Ascending aorta (tissue), 2 donors: ENCODE measurements at places on chromosomes 3 and 15. TPM values are rescaled to one million over a fixed set of nuclear protein-coding genes. Genes with fewer than 3 reads are reported as not detected.
A peak's percentile ranks its signal among the peaks of the same experiment; 100 is the strongest.

Gene ROPN1
- not detected for total RNA-seq

Gene CFAP100
- total RNA-seq: not detected

Gene PRR20G
- total RNA-seq: not detected

Gene SAMD7
- not detected for total RNA-seq

Gene SLC24A5
- total RNA-seq: not detected

Gene ADAMTS17
- 2.8 TPM for total RNA-seq

GRCh38 chr15:59622289-59622688 lies 10.7 kb downstream of the GCNT3 start:
- no peaks in the 10 kb centered on the region for H3K4me1 ChIP-seq
- DNase-seq: no peak
- no peak overlapping the region for H3K4me3 ChIP-seq
- H3K27me3 ChIP-seq: no peaks in the 10 kb centered on the region

- no peaks in the 10 kb centered on the region for H3K36me3 ChIP-seq
- no peak for DNase-seq
- H3K27me3 ChIP-seq: no peaks in the 10 kb centered on the region
- no peaks in the 10 kb centered on the region for H3K4me1 ChIP-seq
- H3K4me3 ChIP-seq: no peak overlapping the region
Observed at GRCh38 chr3:185702262-185703225, 116.4 kb downstream of the SENP2 start.

- H3K27me3 ChIP-seq: no peaks in the 10 kb centered on the region
- H3K4me1 ChIP-seq: no peaks in the 10 kb centered on the region
- DNase-seq: no peak
- H3K36me3 ChIP-seq: no peaks in the 10 kb centered on the region
- H3K4me3 ChIP-seq: no peak overlapping the region
Observed at GRCh38 chr3:117928836-117929235, 1105.8 kb downstream of the IGSF11 start.

DNA sequence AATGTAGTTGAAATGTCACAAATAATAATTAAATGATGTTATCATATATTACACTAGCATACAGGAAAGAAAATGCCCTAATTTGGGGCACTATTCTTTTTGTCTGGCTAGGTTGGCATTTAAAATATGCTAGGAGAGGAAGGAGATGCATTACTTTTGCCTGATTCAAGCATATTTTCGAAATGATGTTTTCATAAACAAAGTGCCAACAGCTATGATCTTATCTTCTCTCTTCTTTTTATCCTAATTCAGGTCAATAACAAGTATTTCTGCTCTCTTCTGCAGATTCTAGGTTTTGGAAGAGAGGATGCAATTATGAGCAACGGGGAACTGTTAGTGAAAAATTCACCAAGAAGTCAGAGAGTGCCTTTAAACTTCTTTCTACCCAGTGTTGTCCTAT lies 55.8 kb upstream of the NR2F2 start:
- no peaks in the 10 kb centered on the region for H3K27me3 ChIP-seq
- H3K4me3 ChIP-seq: no peak overlapping the region
- H3K36me3 ChIP-seq: no peaks in the 10 kb centered on the region
- no peak for DNase-seq
- no peak overlapping the region for H3K27ac ChIP-seq
- H3K4me1 ChIP-seq: no peaks in the 10 kb centered on the region

GRCh38 chr3:33063651-33064051 lies 33.3 kb downstream of the GLB1 start:
- H3K36me3 ChIP-seq: peaks cover 67% of the 10 kb centered on the region
- no peaks in the 10 kb centered on the region for H3K27me3 ChIP-seq
- H3K27ac ChIP-seq: no peak overlapping the region
- DNase-seq: no peak

GRCh38 chr15:84653910-84654688 lies at the start of gene WDR73:
Gene WDR73, minus strand, starts transcription at chr15:84654283. Its CDS starts 9 bp downstream, at chr15:84654274.
- H3K27ac ChIP-seq: peak within 1 kb of the TSS; percentile 77
- DNase-seq: peak; percentile 90
- H3K36me3 ChIP-seq: peaks cover 15% of the 10 kb centered on the region
- H3K4me3 ChIP-seq: peak within 1 kb of the TSS; percentile 68
- peaks cover 9% of the 10 kb centered on the region for H3K4me1 ChIP-seq

GRCh38 chr15:27817258-27817657 lies 281.9 kb downstream of the OCA2 start:
- DNase-seq: no peak
- no peaks in the 10 kb centered on the region for H3K36me3 ChIP-seq
- no peak overlapping the region for H3K27ac ChIP-seq
- no peak overlapping the region for H3K4me3 ChIP-seq
- H3K27me3 ChIP-seq: no peaks in the 10 kb centered on the region
- H3K4me1 ChIP-seq: no peaks in the 10 kb centered on the region

DNA sequence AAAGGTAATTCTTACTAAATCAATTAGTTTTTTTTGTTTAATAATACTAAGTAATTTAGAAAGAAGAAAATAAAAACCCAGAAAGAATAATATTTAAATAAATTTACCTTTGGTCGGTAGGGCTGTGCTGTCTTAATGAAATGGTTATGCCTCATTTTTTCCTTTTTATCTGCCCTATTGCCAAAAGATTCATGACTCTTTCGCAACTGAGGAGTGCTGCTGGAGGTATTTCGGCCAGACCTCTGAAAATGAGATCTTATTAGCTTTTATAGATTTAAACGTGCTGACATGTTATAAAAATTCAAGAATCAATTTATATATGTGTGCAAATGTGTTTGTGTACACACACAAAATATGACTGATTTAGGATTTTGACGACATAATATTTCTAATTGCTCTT lies 67.1 kb upstream of the USP50 start:
- no peak overlapping the region for H3K4me3 ChIP-seq
- peaks cover 32% of the 10 kb centered on the region for H3K36me3 ChIP-seq
- no peak overlapping the region for H3K27ac ChIP-seq
- DNase-seq: no peak
- H3K27me3 ChIP-seq: no peaks in the 10 kb centered on the region

DNA sequence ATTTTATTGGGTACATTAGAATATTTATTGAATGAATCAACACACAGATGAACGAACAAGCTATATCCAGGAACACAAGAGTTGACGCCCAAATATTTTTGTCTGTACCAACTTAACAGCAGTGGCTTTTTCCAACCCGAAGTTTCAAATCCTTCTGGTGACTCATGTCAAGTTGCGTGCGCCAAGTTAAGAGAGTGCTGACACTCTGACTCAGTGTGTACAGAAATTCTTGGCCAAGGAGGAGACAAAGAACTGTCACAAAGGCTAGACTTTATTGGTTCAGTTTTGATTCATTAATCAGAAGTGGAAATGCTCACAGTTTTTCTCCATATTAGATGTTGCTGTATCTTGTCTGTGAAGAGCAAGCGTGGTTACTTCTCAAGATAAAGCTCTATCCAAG lies 59.6 kb upstream of the TSC22D2 start:
- peaks cover 22% of the 10 kb centered on the region for H3K4me1 ChIP-seq
- H3K27me3 ChIP-seq: no peaks in the 10 kb centered on the region

DNA sequence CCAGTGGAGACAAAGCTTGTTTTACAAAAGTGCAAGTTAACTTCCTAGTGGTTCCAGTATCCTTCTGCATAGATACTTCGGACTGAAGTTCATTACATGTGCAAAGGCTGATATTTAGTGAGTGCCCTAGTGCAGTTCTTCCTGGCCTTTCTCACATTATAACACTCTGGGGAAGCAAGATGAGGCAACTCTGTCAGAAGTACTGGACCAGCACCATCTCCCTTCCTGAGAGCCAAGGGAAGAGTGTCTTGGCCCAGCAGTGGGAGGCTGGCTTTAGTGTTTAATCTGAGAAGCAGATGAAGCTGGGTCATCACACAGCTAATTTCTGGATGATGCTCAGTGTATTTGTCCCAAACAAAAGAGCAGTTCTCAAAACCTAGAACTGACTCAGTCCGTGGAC lies 397.7 kb downstream of the CACNA2D3 start:
- H3K36me3 ChIP-seq: no peaks in the 10 kb centered on the region
- no peak for DNase-seq
- no peak overlapping the region for H3K4me3 ChIP-seq
- no peak overlapping the region for H3K27ac ChIP-seq
- no peaks in the 10 kb centered on the region for H3K27me3 ChIP-seq

DNA sequence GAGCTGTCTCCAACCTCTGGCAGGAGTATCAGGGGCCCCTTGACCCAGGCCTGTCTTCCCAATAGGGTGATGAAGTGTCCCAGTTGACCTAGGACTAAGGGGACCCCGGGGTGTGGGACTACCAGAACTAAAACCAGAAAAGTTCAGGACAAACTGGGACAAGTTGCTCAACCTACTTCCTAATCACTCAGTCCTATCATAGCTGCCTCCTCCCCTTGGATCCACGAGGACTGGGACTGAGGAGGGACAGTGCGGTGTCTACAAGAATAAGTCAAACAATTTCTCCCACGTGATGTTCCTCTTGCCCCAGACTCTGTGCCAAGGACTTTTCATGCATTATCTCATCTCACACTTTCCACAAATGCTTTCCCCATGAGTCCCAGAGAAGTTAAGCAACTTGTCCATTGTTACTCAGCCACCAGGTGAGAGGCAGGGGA lies 49.4 kb upstream of the SLCO2A1 start:
- H3K4me1 ChIP-seq: no peaks in the 10 kb centered on the region
- no peak for DNase-seq
- H3K27ac ChIP-seq: no peak overlapping the region
- no peaks in the 10 kb centered on the region for H3K27me3 ChIP-seq
- no peak overlapping the region for H3K4me3 ChIP-seq

- no peaks in the 10 kb centered on the region for H3K4me1 ChIP-seq
Observed at GRCh38 chr3:107345822-107346405, 31.3 kb upstream of the CCDC54 start.

- DNase-seq: no peak
- no peak overlapping the region for H3K4me3 ChIP-seq
- H3K4me1 ChIP-seq: no peaks in the 10 kb centered on the region
- H3K27me3 ChIP-seq: no peaks in the 10 kb centered on the region
Observed at GRCh38 chr15:86036243-86036642, 43.4 kb upstream of the AGBL1 start.

GRCh38 chr3:137116619-137117018 lies 158.8 kb downstream of the IL20RB start:
- H3K27me3 ChIP-seq: no peaks in the 10 kb centered on the region
- no peak overlapping the region for H3K27ac ChIP-seq
- no peaks in the 10 kb centered on the region for H3K4me1 ChIP-seq
- DNase-seq: no peak
- no peak overlapping the region for H3K4me3 ChIP-seq

DNA sequence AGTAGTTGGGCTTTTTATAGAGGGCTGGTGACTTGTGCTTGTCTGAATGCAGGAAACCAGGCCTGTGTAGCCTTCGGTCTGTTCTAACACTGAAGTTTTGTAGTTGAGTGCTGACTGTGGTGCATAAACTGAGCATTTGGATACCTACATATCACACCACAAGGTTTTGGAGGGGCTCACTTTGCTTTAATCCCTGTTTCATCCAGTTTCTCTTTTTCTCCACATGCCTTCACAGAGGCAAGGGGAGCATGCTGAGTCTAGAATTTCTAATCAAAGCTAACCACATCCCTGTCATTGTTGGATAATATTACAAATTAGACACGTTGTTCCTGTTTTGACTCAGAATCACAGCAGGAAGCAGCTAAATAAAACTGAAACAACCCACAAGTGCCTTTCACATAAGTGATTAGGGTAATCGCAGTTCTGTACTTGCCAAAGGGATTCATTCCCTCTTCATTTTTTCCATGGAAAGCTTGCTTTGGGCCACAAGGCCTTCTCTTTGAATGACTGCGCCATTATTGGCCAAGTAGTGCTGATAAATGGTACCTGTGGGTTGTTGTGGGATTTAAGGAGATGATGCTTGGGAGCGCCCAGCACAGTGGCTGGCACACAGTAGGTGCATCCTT lies 48.9 kb downstream of the TGFBR2 start:
- H3K4me3 ChIP-seq: no peak overlapping the region
- H3K36me3 ChIP-seq: peaks cover 78% of the 10 kb centered on the region
- DNase-seq: no peak
- H3K27ac ChIP-seq: peak overlapping the region; percentile 65

DNA sequence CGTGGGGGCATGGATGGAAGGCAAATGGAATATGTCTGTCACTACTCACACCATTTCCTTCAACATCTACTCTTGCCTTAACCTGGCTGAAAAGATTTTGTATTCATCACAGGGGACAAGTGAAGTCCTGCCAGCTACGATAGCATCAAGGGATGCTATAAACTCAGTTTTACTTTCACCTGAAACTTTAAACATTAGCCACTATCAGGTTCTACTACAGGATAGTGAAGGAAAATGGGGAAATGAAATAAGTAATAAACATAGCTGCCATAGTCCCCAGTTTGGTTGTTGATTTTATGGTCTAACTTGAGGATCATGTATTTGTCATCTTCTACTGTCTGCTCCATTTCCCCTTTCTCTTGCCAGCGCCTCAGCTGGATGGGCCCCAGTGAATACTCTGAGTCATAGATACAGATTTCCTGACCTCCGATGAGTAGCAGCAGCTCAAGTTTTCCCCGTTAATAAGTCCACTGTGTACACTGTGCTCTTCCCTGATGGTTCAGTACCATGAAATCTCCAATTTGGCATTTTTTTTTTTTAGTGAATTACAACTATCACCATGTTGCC lies 338.2 kb upstream of the SLCO3A1 start:
- no peaks in the 10 kb centered on the region for H3K36me3 ChIP-seq
- H3K4me1 ChIP-seq: no peaks in the 10 kb centered on the region
- no peak overlapping the region for H3K4me3 ChIP-seq
- DNase-seq: no peak
- no peak overlapping the region for H3K27ac ChIP-seq
